AG09309 (cell line): ENCODE measurements at places on chromosomes 3 and 15.

- no peak for DNase-seq
Measured at GRCh38 chr3:54784021-54784420, 143.8 kb downstream of the LRTM1 start.

DNA sequence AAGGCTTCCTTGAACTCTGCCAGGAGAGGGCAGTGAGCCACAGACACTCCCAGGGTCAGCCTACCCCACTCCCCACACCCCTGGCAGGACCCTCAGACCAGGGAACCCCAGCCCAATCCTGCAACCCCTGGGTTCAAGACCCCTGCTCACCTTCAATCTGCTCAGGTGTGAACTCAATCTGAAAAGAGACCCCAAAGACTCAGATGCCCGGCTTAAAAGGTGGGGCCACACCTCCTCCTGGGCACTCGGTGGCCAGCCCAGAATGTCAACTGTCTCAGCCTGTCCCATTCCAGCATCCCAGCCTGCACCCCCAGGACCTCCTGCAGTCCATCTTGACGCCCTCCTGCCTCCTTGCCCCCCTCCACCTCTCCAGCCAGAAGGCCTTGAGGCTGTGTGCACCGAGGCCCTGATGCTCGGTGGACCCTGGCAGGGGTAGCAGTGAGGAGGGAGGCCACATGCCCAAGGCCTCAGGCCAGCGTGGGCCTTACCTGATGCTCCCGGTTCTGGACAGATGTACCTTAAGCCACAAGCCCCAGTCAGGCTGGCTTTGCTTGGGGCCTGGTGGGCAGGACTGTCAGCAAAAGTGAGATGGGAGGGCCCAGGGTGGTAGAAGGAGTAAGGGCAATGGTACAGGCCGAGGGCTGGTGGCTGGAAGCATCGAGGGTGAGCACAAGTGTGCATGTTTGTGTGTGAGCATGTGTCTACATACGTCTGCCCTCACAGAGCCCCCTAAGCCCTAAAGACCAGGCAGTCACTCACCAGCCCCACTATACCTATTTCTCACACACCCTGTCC lies 2.2 kb downstream of the MYL3 start:
- no peak for DNase-seq

DNA sequence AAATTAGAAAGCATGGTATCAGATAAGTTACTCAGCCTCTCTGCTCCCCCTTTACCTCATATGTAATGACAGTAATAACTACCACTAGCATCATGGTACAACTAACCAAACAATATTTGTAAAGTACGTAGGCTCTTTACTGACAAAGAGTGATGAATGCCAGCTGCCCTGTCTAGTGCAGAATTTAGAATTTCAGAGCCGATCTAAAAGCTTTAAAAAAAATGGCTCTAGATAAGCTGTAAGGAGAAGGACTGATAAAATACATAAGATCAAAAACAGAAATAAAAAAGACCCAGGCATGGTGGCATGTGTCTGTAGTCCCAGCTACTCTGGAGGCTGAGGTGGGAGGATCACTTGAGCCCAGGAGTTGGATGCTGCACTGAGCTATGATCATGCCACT lies 424.1 kb downstream of the MAGI1 start:
- no peak for DNase-seq

GRCh38 chr3:118809696-118810498 lies 224.7 kb downstream of the IGSF11 start:
- no peak for DNase-seq

DNA sequence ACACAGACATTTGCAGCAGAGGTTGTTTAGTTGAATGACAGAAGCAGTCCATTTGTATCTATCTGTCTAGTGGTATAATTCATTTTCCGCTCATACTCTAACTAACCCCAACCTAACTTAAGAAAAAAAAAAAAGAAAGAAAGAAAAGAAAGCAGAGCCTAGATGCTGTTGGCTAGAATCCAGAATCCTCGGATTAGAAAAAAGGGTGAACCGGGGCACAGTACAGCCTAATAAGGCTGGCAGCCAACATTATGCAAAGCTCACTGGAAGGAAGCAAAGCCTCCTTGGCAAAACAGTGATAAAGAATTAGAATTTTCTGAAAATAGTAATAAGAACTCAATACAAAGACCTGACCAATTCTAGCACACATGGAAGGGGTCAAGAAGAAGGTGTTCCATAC lies 640.8 kb downstream of the TUSC7 start:
- no peak for DNase-seq

- peak; percentile 68 for DNase-seq
Measured at GRCh38 chr15:63514531-63514943, 10.1 kb downstream of the USP3 start.

DNA sequence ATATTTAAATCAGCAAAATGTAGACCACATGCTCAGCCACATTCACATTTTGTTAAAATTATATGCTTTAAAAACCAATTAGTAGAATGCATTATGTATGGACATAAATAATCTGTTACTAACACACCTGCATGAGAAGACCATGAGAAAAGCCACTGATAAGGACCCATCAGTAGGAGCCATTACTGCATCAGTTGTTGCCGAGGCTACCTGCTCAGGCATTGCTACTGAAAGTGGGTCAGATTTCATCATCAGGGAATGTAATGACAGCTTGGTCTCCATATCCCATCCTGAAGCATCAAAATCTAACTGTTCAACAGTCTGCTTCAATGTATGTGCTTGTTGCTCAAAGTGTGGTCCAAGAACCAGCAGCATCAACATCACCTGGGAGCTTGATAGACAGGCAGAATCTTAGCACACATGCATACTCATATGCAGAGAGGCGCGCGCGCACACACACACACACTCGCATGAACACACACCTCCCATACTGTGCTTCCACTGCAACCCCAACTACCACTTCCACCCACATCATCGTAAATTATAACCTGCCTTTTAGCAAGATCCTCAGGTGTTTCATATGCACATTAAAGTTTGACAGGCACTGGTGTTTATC lies 72.4 kb upstream of the FOXB1 start:
- no peak for DNase-seq

DNA sequence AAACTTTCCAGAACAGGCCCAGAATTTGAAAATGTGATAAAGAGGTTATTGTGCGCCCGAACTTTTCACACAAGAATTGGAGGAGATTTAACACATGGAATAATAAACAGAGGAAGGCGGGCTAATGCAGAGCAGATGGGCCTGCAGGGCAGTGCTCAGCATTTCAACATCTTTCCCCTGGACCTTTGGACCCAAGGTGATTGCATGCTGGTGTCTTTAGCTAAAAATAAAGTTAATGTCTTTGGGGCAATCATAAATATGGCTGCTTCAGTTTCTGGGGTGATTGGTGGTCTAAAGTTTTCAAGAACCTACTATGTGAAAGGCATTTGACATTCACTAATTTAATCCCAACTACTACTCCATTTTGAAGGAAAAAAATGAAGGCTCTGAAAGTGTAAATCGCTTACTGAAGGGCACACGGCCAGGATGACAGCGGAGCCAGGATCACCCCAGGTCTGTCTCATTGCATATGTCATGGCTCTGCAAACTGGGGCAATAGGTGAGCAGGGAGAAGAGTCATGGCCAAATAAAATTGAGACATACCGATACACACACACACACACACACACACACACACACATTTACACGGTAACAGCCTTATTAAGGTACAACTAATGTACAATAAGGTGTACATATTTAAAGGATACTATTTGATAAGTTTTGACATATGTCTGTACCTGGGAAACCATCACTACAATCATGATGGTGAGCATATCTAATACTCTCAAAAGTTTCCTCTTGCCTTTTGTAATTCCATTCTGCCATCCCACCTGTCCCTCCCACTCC lies 243.1 kb upstream of the LRRFIP2 start:
- no peak for DNase-seq

GRCh38 chr15:78642331-78642730 lies 1.3 kb upstream of the CHRNB4 start:
- no peak for DNase-seq
